ENCODE measurements at places on chromosomes 2 and 18.
A peak's percentile ranks its signal among the peaks of the same experiment; 100 is the strongest.

GRCh38 chr2:102498414-102498813 lies 25.4 kb downstream of the SLC9A4 start:
- DNase-seq, result no peak

DNA sequence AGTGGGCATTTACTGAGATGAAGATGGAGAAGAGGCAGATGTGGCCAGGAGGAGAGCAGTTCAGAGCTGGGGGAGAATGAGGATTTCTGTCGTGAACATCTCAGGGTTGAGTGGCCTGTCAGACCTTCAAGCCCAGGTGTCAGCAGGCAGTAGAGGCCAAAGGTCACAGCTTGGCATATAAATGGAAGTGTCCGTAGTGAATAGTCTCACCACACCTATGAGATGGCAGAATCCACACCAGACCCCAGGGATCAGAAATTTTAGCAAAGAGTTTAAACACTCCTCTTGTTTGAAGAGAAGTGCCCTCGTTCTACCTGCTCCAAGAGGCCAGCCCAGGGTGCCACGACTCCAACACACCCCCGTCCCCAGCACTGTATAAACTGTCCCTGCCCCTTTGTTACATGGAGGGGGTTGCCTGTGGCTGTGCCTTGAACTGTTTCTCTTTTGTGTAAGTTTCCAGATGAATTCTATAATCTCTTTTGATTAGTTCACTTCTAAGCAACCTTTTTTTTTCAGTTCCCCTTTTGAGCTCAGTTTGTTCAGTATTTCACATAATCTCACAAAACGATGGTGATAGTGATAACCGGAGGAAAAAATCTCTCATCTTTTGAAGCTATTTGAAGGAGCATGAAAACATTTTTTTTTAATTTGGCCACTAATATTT lies 69.0 kb upstream of the TTC39C start:
- DNase-seq, result no peak

DNA sequence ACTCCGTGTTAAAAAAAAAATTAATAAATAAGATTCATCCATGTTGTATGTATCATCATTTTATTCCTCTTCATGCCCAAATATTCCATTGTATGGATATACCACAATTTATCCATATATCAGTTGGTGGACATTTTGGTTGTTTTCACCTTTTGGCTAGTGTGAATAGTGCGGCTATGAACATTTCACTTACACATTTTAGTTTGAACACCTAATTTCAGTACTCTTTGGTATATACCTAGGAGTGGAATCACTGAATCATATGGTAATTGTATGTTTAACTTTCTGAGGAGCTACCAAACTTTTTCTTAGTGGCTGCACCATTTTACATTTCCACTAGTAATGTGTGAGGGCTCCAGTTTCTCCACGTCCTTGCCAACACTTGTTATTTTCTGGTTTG lies 20.0 kb downstream of the CDCA7 start:
- DNase-seq, result no peak

- DNase-seq, result no peak
Measured at GRCh38 chr2:210531050-210531449, 25.3 kb upstream of the CPS1 start.

GRCh38 chr18:21857871-21858270 lies 117.3 kb downstream of the MIB1 start:
- no peak for DNase-seq

DNA sequence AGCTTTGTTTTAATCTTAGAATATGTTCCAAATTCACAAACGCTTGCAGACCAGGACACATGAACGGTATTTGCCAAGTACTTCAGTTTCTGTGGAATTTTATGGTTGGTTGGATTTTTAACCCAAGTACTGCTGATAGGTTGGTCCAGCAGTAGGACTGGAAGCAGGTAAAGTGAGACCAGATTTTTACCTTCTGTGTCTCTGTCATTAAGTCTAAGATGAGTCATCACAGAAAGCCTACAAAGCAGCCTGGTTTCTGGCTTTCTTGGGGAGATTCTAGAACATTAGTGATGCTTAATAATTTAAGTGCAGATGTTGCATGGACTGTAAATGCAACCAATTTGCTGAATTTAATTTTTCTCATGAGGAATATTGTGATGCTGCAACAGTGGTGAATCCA lies 100.5 kb downstream of the SCG2 start:
- DNase-seq, result no peak

- DNase-seq, result no peak
Measured at GRCh38 chr2:173983391-173983871, 18.3 kb upstream of the SP3 start.

DNA sequence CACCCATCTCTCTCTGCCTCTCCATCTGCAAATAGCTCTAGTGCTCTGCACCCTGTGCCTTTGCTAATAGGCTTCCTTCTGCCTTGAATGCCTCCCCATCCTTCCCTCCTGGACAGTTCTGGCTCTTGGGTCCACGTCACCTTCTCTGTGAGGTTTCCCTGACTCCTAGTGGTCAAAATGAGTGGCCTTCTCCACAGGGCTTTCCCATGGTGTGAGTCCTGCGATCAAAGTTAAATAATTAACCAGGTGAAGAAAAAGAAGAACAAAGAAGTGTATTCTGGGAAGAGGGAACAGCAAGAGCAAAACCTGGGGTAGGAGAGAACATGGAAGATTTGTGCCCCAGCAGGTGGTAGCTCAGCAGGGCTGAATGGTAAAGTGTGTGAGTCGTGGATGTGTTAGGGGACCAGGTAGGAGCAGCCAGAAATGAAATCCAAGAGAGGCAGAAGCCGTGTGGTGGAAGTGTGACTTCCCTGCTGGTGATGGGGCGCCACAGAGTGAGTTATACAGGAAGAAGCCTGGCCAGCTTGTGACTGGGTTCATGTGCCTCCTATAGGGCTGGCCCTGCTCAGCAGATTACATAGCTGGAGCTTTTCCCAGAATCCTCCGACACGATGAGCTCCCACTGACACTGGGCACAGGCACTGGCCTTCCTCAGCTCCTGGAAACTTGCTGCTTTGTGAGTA lies 93.8 kb upstream of the LDAH start:
- no peak for DNase-seq

GRCh38 chr2:86003967-86004366 lies 101.7 kb downstream of the POLR1A start:
- no peak for DNase-seq

DNA sequence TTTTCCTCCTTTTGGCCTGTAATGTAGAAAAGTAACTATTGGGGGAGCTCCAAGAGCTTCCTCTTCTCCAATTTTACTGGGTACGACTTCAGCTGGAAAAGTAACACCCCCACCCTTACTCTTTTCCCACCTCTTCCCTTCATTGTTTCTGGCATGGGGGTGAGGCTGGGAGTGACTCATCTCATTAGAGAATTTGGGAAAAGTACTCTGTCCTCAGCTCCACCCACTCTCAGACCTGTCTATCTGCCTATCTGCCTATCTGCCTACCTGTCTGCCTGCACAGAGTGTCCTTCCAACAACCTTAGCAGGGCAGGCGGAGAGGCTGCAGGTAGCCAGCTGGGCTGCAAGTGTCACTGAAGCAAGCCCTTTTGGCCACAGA lies 93.6 kb downstream of the EPHA4 start:
- no peak for DNase-seq

DNA sequence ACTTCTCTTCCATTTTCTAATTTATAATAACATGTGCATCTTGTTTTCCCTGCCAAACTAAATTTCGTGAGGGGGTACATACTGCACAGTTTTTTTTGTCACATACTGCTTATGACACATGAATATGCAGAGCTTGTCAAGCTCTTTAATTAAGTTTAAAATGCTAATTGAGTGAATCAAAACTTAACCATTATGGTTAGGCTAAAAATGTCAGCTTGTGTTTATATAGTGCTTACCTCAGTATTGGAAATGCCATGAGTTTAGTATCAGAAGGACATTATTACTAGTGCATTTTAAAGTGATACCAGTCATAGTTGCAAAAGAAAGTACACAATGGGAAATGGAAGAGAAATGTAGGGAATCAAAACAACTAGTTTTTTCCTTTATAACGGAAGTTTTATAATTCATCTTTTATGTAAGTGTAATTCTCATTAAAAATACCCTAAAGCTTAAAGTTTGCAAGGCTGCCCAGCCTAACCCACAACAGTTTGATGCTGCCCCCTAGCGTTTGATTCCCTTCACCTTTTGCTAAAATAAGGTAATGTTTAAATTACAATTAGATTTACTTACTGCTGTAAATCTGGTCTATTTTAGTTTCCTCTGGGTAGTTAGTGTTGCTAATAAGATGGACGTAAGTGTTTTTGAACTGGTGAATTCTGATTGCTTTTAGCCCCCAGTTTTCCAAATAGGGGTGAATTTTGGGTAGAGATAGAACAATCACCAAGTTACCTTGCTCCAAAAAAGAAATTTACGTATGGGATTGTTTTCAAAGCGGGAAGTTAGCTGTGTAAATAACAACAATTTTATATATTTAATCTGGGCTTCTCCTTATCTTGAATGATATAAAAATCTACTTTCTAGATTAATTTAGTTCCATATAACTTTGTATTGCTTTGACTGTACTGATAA lies 3.2 kb downstream of the SLC39A10 start:
- DNase-seq, result peak; percentile 40

- DNase-seq, result no peak
Measured at GRCh38 chr2:135843671-135844070, 6.7 kb upstream of the LCT start.

DNA sequence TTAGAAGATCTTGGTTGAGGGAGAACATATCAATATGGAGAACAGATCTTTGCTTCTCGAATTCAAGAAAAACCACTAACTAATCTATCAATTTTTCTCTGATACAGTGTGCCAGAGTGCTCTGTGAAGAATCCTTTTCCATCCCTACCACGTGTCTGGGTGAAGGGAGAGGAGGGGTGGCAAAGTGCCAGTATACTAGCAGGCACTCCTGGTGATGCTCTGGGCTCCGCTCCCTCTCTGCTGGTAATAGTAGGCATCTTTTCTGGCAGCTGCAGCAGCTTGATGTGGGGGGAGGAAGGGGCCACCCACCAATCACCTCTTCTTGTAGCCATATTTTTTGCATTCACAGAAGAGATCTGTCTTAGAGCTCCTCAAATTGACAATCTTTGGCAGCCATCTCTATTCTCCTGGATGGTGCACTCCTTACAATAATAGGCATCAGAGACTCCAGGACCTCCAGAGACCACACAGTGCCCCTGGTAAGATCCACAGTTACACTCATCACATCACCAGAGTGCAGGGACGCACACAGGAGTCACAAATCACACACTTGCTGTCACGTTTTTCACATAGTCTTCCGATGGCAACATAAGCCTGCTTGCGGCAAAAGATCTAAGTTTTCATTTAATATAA lies 15.7 kb downstream of the STK39 start:
- no peak for DNase-seq

Data from NK-92 treated with Interleukin-12 subunit alpha and Interleukin-12 subunit beta, amount 100 ng/mL, for 24 hours (cell line).